ENCODE measurements at places on chromosomes 7 and 10. TPM values are rescaled to one million over a fixed set of nuclear protein-coding genes. Genes with fewer than 3 reads are reported as not detected.

TRIL gene
- 0.65 TPM for polyA plus RNA-seq

BZW2 gene
- 53.7 TPM for polyA plus RNA-seq

CDNF gene
- polyA plus RNA-seq = 1.7 TPM

OR6B1 gene
- not detected for polyA plus RNA-seq

CALML3 gene
- polyA plus RNA-seq = 0.04 TPM

TBATA gene
- polyA plus RNA-seq = not detected

ADIRF gene
- 597 TPM for polyA plus RNA-seq

TCAF2 gene
- 1.2 TPM for polyA plus RNA-seq

FXYD4 gene
- 2.9 TPM for polyA plus RNA-seq

GRCh38 chr7:151832138-151832537 is 44.8 kb downstream of the PRKAG2 start:
- H3K27me3 ChIP-seq = no peaks in the 10 kb centered on the region
- H3K4me1 ChIP-seq = no peaks in the 10 kb centered on the region
- no peaks in the 10 kb centered on the region for H3K36me3 ChIP-seq
- no peak for DNase-seq
- no peak overlapping the region for H3K27ac ChIP-seq

DNA sequence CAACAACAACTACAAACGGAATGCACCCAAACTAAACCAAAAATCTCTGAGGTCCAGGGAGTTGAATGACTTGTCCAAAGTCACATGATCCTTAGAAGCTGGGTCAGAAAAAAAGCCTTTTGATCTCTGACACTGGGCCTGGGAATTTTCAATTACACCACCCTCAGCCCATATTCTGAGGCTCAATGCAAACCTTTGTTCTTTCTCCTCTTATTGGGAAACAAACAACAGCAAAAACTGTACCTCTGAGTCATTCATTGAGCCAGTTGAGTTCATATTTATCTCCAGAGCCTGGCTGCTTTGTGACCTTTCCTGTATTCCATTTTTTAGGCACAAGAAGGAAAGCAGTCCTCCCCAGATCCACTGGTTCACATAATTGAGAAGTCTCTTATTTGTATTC is 51.2 kb upstream of the SORCS1 start:
- H3K4me1 ChIP-seq = no peaks in the 10 kb centered on the region
- DNase-seq = no peak
- H3K4me3 ChIP-seq = no peak overlapping the region

DNA sequence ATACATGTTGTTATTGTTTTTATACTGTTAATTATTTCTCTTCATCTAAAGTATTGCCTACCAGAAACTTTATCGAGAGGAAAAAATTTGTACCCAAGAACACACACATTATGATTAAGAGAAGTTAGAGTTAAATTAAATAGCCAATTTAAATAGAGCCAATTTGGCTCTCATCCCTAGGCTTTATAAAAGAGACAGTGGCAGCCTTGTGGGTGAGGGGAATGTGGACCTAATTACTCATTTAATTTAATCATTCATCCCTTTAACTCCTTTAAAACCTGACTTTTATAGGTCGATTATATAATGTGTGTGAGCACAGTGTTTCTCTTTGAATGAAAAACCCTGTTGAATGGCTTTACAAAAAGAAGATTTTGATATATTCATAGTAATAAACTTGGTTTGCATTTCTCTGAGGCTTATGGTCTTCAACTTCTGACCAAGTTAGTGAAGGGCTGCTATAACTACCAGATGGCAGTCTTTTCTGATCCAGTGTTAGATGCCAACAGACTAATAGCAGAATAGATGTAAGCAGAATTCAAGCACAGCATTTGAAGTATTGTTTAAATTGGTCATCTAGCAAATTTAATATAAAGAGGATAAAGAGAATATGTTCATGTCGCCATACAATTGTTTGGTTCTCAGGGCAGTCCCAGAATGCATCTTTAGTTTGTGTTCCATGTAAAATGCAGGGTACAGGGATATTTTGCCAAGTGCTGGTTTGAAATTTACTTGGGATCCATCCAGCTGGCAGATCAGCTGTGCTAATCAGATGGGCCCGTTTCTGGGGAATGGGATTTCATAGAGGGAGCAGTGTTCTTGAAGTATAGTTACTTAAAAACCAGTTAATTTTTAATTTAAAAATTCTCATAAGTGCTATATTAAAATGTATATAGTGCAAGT is 25.3 kb downstream of the ADD3 start:
- no peaks in the 10 kb centered on the region for H3K27me3 ChIP-seq
- no peaks in the 10 kb centered on the region for H3K36me3 ChIP-seq
- peak; percentile 86 for DNase-seq

DNA sequence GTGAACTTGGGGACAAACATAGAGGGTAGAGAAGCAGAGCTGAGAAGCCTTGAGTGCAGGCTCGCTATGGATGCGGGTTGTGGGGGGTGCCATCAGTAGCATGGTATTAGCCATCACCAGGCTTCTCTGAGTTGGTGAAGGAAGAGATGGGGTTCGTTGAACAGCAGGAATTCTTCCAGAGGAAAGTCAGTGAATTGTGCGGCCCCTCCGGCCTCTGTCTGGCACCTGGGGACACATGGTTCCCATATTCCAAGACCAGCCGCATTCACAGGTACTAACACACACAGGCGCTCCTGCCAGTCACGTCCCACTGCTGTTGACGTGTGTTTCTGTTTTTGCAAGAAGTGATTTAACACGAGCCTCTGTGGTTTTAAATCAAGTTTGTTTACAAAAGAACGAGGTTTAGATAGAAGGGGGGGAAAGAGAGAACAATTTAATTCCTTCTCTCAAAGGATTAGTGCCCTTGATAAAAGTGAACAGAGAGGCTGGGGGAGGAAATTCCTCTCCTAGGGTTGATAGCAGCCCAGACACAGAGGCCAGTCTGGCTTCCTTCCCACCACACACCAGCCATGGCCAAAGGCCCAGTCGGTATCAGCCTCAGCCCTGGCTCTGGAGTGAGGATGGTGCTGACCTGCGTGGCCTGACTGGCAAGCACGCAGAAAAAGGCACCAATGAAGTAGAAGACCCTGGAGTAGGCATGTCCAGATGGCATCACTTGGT is 252.6 kb upstream of the IGFBP3 start:
- no peaks in the 10 kb centered on the region for H3K27me3 ChIP-seq
- no peaks in the 10 kb centered on the region for H3K36me3 ChIP-seq
- no peak overlapping the region for H3K27ac ChIP-seq
- no peak overlapping the region for H3K4me3 ChIP-seq

DNA sequence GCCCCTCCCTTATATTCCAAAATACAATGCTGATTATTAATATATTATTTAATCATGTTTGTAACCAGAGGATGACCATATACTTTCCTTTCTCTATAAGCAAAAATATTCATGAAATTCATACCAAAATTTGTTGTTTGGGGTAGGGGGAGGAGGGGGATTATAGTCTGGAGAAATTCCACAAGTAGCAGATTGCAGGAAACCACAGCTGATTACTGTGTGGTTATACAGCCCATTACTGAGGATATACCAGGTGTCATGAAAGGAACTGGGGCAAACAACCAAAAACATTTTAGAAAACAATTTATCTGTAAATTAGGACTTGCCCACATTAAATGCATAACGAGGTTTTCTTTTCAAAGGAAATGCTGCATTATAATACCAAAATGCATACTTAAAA is 50.3 kb downstream of the SEMA3C start:
- H3K27ac ChIP-seq = no peak overlapping the region
- no peaks in the 10 kb centered on the region for H3K4me1 ChIP-seq
- no peak overlapping the region for H3K4me3 ChIP-seq
- no peaks in the 10 kb centered on the region for H3K27me3 ChIP-seq
- no peak for DNase-seq

DNA sequence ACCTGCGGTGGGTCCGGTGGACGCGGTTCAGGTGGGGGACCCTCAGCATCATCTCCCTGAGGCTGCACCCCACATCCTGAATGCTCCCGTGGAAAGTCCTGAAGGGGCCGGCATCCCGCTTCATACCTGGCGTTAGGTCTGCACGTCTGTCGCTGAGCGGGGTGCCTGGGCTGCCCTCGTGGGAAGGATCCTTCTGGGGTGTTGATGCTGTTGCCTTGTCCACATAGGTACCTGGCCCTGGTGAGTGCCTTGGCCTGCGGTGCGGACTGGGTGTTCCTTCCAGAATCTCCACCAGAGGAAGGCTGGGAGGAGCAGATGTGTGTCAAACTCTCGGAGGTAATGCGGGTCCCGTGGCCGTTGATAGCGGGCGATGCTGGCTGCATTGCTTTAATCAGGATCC is 37.8 kb downstream of the PFKP start:
- peaks cover 6% of the 10 kb centered on the region for H3K4me1 ChIP-seq
- H3K27me3 ChIP-seq = no peaks in the 10 kb centered on the region
- no peak overlapping the region for H3K27ac ChIP-seq
- no peak overlapping the region for H3K4me3 ChIP-seq

DNA sequence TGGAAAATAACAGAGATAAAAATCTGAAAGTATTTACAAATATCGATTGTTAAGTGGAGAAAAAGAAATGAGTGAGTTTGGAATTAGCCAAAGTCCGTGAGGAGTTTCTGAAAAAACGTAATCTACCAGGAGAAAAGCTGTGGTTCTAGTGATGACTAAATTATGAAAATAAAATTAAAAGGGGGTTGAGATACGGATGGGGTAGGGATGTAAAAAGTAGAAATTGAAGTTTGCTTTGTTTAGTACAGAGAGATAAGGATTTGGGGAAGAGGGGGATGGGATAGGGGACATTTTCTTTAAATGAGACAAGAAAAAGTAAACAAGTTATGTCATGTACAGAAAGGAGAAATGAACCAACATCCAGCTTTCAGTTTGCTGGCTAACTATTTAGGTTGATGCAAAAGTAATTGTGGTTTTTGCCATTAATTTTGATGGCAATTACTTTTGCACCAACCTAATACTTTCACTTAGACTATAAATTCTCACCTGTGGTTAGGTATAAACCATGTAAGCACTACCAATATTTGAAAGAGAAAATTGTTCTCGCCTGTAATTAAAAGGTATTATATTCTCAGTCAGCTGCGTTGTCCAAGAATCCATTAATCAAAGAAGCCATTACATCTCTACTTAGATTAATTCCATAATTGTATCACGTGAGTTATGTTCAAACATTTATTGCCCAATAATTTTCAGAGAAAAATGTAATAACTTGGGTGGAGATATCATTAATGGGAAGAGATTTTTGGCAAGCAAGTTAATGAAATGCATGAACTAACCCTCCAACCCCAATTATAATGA is 143.0 kb upstream of the NRP1 start:
- peaks cover 4% of the 10 kb centered on the region for H3K4me1 ChIP-seq
- H3K27ac ChIP-seq = no peak overlapping the region
- DNase-seq = no peak
- no peaks in the 10 kb centered on the region for H3K36me3 ChIP-seq
- no peaks in the 10 kb centered on the region for H3K27me3 ChIP-seq

GRCh38 chr7:25823571-25823970 is 328.4 kb upstream of the NFE2L3 start:
- H3K4me1 ChIP-seq = no peaks in the 10 kb centered on the region
- no peak overlapping the region for H3K27ac ChIP-seq
- no peak for DNase-seq

DNA sequence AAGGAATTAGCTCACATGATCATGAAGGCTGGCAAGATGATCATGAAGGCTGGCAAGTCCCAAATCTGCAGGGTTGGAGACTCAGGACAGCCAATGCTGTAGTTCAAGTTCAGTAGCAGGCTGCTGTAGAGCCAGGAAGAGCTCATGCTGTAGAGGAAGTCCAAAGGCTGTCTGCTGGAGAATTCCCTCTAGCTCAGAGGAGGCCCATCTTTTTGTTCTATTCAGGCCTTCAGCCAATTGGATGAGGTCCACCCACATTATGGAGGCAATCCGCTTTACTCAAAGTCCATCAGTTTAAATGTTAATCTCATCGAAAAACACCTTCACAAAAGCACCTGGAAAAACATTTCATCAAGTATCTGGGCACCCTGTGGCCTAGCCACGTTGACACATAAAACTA is 24.8 kb upstream of the FAM171A1 start:
- DNase-seq = no peak
- H3K27ac ChIP-seq = no peak overlapping the region
- H3K27me3 ChIP-seq = no peaks in the 10 kb centered on the region
- no peaks in the 10 kb centered on the region for H3K4me1 ChIP-seq
- H3K4me3 ChIP-seq = no peak overlapping the region

GRCh38 chr10:130725474-130725970 is 586.0 kb downstream of the TCERG1L start:
- no peak overlapping the region for H3K27ac ChIP-seq
- H3K4me1 ChIP-seq = no peaks in the 10 kb centered on the region
- DNase-seq = no peak
- H3K4me3 ChIP-seq = no peak overlapping the region
- H3K27me3 ChIP-seq = no peaks in the 10 kb centered on the region

GRCh38 chr10:4655879-4656278 is 170.1 kb upstream of the AKR1E2 start:
- no peaks in the 10 kb centered on the region for H3K4me1 ChIP-seq
- no peaks in the 10 kb centered on the region for H3K27me3 ChIP-seq
- no peaks in the 10 kb centered on the region for H3K36me3 ChIP-seq
- DNase-seq = no peak
- H3K4me3 ChIP-seq = no peak overlapping the region
- no peak overlapping the region for H3K27ac ChIP-seq

DNA sequence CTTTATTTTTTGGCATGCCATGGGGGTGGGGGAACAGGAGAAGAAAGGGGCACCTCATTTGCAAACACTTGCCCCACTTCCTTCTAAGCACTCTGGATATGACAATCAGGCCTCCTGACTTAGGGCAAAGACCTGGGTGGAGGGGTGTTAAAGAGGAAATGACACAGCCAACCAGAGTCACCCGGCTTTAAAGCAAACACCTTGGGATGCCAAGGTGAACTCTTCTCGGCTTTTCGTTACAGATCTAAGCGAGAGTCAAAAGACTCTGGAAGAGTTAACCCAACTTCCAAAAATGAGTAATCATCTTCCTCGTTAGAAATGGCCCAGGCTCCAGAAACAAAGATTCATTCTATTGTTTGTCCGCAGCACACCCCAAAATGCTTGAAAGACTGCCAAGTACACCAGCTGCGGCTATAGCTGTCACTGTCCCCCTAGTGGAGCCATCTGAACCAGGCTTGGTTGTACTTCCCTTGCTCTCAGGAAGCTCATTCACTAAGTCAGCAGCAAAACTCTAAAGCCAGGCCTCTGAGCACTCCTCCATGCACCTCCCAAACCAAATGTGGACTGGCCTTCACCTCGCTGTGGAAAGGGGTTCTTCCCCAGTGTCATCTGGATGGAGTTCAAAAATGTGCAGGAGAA is 24.8 kb downstream of the FAM53B start:
- H3K4me1 ChIP-seq = peaks cover 34% of the 10 kb centered on the region
- H3K36me3 ChIP-seq = no peaks in the 10 kb centered on the region
- H3K27me3 ChIP-seq = no peaks in the 10 kb centered on the region
- DNase-seq = peak; percentile 87

GRCh38 chr7:141231018-141231792 is 157.3 kb downstream of the TMEM178B start:
- H3K4me1 ChIP-seq = no peaks in the 10 kb centered on the region
- peaks cover 5% of the 10 kb centered on the region for H3K27me3 ChIP-seq
- H3K4me3 ChIP-seq = no peak overlapping the region
- no peak overlapping the region for H3K27ac ChIP-seq
- H3K36me3 ChIP-seq = no peaks in the 10 kb centered on the region

DNA sequence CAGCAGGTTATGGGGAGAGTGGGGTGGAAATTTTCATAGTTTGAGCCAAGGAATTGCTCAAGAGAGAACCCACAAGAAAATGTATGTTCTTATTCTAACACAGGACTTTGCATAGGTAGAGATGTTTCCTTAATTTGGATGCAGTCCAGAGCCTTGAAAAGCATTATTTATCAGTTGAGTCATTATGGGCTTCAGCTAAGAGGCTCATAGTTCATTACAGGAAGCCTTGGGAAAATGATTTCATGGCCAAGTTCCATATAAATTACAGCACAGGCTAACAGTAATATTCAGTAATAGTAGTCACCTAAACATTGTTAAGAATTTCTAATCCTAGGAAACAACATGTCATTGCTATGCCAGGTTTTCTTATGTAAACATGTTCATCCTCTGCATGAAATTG is 131.1 kb upstream of the PTPRZ1 start:
- H3K27me3 ChIP-seq = no peaks in the 10 kb centered on the region
- H3K4me3 ChIP-seq = no peak overlapping the region
- H3K36me3 ChIP-seq = no peaks in the 10 kb centered on the region
- DNase-seq = no peak
- no peak overlapping the region for H3K27ac ChIP-seq
